ENCODE measurements at places on chromosomes 1 and 21.
A peak's percentile ranks its signal among the peaks of the same experiment; 100 is the strongest.

- H3K4me3 ChIP-seq, result no peak overlapping the region
- no peak overlapping the region for H3K27ac ChIP-seq
- H3K4me1 ChIP-seq, result no peaks in the 10 kb centered on the region
- no peaks in the 10 kb centered on the region for H3K36me3 ChIP-seq
Observed at GRCh38 chr1:17239420-17239819, 9.5 kb upstream of the PADI3 start.

- DNase-seq, result no peak
- H3K4me3 ChIP-seq, result no peak overlapping the region
- H3K36me3 ChIP-seq, result no peaks in the 10 kb centered on the region
- H3K4me1 ChIP-seq, result peaks cover 13% of the 10 kb centered on the region
- no peak overlapping the region for H3K27ac ChIP-seq
Observed at GRCh38 chr1:94808669-94809068, 11.5 kb upstream of the SLC44A3 start.

- DNase-seq, result no peak
- no peak overlapping the region for H3K4me3 ChIP-seq
- H3K4me1 ChIP-seq, result no peaks in the 10 kb centered on the region
- H3K27ac ChIP-seq, result no peak overlapping the region
Observed at GRCh38 chr1:85453640-85454194, 11.2 kb downstream of the DDAH1 start.

GRCh38 chr1:228348708-228349467, 57.7 kb downstream of the TRIM11 start:
- H3K4me1 ChIP-seq, result no peaks in the 10 kb centered on the region
- DNase-seq, result no peak
- no peak overlapping the region for H3K27ac ChIP-seq
- no peaks in the 10 kb centered on the region for H3K27me3 ChIP-seq
- no peaks in the 10 kb centered on the region for H3K36me3 ChIP-seq

- H3K4me3 ChIP-seq, result no peak overlapping the region
- no peaks in the 10 kb centered on the region for H3K27me3 ChIP-seq
- no peak for DNase-seq
- H3K27ac ChIP-seq, result peak overlapping the region; percentile 26
- peaks cover 20% of the 10 kb centered on the region for H3K36me3 ChIP-seq
- H3K4me1 ChIP-seq, result peaks cover 39% of the 10 kb centered on the region
Observed at GRCh38 chr1:27481994-27482620, 7.9 kb downstream of the WASF2 start.

- no peaks in the 10 kb centered on the region for H3K36me3 ChIP-seq
- H3K27ac ChIP-seq, result no peak overlapping the region
- H3K27me3 ChIP-seq, result no peaks in the 10 kb centered on the region
- DNase-seq, result no peak
- H3K4me3 ChIP-seq, result no peak overlapping the region
Observed at GRCh38 chr1:70042090-70042731, 163.2 kb downstream of the LRRC40 start.

DNA sequence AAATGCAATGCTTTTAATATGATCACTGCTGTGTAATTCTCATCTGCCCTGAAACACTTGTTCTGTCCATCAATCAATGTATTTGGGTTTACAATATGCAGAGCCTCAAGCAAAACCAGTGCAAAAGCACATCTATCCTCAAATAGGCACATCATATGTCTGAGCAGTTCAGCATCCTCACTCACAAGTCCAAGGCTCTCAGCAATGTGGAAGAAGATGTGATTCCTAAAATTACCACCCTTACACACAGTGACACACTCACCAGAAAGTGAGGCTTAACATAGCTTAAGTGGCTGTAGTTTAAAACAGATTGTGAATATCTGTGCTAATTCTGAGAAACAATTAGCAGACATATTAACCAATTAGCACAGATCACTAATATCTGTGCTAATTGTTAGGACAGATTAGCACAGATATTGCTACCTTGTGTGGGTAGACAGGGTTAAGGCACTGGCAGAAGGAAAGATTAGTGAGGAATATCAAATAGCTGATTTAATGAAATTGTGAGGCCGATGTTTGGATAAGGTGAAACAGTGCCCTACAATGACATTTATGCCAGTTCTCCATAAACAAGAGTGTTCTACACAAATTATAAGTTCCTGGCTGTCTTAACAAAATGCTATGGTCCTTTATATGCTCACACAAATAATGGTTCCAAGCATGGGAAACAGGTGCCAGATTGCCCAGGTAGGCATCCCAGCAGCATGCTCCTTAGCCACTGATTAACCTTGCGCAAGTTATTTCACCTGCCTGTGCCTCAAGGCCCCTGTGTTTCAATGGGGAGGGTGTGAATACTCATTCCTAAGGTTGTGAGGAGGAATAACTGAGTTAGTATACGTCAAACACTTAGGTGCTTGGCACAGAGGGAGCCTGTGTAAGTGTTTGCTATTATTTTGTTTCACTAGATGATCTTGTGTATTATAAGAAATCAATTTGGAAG, 41.7 kb downstream of the MRPL39 start:
- DNase-seq, result no peak
- H3K27ac ChIP-seq, result peak overlapping the region; percentile 95
- peaks cover 68% of the 10 kb centered on the region for H3K36me3 ChIP-seq
- H3K4me3 ChIP-seq, result peak overlapping the region; percentile 93
- H3K4me1 ChIP-seq, result peaks cover 70% of the 10 kb centered on the region

DNA sequence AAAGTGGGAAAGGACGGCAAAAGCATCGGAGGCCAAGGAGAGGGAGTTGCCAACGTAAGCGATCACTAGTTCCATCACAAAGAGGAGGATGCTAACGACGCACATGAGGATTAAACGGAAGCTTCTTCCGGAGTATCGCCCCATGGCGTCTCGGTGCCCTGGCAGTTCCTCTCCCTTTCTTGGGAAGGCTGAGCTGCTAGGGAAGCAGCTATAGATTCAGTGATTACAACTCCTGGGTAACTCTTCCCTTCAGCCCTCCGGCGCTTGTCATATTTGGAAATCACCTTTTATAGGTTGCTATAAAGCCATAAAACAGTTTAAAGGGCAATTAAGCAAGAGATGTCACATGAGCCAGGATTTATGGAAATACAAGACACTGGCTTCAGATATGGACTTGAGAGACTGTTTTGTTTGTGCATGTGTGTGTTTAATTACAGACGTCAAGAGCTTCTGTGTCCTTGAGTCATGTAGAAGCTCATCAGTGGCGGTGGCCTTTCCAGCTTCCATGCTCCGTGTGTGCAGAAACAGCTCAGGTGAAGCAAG, 30.6 kb upstream of the SLC30A10 start:
- no peaks in the 10 kb centered on the region for H3K4me1 ChIP-seq
- H3K27me3 ChIP-seq, result peaks cover 6% of the 10 kb centered on the region
- no peak overlapping the region for H3K27ac ChIP-seq

DNA sequence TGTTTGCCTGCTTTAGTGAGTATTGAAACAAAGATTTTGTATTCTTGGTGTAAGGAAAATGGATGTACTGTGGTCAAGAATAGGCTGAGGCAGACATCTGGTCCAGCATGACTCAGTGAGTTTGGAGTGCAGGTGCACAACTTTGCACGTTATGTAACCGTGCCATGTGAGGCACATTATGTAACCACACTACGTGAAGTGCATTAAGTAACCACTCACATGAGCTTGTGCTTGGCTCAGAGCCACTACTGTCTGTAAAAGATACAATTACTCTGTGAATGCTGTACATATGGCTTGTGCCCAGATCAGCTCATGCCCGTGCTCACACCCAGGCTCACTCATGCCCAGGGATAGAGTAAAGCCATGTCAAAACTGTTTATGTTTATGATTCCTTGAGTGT, 216.8 kb downstream of the CTH start:
- no peaks in the 10 kb centered on the region for H3K27me3 ChIP-seq
- H3K36me3 ChIP-seq, result no peaks in the 10 kb centered on the region
- H3K4me3 ChIP-seq, result no peak overlapping the region
- no peaks in the 10 kb centered on the region for H3K4me1 ChIP-seq

GRCh38 chr1:53084589-53084971, 22.6 kb downstream of the PODN start:
- H3K4me3 ChIP-seq, result no peak overlapping the region
- no peaks in the 10 kb centered on the region for H3K4me1 ChIP-seq
- no peaks in the 10 kb centered on the region for H3K36me3 ChIP-seq
- H3K27me3 ChIP-seq, result no peaks in the 10 kb centered on the region
- no peak for DNase-seq
- H3K27ac ChIP-seq, result no peak overlapping the region

GRCh38 chr21:38486221-38486620, 12.1 kb downstream of the ERG start:
- H3K36me3 ChIP-seq, result no peaks in the 10 kb centered on the region
- H3K4me1 ChIP-seq, result no peaks in the 10 kb centered on the region
- no peak overlapping the region for H3K27ac ChIP-seq
- no peak overlapping the region for H3K4me3 ChIP-seq

DNA sequence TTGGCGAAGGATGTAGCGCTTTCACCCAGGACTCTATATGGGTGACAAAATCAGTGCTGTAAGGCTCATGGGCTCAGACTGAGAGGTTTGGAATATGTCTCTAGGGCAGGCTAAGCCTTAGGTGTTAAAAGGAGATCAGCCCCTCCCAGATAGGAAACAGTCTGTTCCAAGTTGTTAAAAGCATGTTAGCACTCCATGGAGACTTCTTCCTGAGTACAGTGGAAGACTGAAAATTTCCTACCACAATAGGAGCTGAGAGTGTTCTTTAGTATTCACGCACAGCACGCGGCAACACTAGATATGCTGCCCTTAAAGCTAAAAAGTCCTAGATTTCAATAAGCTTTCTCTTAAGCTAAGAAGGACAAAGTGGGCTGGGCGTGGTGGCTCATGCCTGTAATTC, 122.1 kb downstream of the TRABD2B start:
- H3K36me3 ChIP-seq, result no peaks in the 10 kb centered on the region
- H3K4me1 ChIP-seq, result no peaks in the 10 kb centered on the region
- H3K4me3 ChIP-seq, result no peak overlapping the region
- DNase-seq, result no peak

- H3K36me3 ChIP-seq, result peaks cover 2% of the 10 kb centered on the region
- H3K27me3 ChIP-seq, result no peaks in the 10 kb centered on the region
- peaks cover 7% of the 10 kb centered on the region for H3K4me1 ChIP-seq
Observed at GRCh38 chr1:36133484-36133883, 8.5 kb upstream of the COL8A2 start.

Measured in activated CD8-positive, alpha-beta memory T cell treated with anti-CD3 and anti-CD28 coated beads, Interleukin-2, amount 10 ng/mL, durations not matched to agents 7 days and 5 days (primary cell).